Bone marrow (tissue), 2 donors: ENCODE measurements at places on chromosomes 7 and 10.

DNA sequence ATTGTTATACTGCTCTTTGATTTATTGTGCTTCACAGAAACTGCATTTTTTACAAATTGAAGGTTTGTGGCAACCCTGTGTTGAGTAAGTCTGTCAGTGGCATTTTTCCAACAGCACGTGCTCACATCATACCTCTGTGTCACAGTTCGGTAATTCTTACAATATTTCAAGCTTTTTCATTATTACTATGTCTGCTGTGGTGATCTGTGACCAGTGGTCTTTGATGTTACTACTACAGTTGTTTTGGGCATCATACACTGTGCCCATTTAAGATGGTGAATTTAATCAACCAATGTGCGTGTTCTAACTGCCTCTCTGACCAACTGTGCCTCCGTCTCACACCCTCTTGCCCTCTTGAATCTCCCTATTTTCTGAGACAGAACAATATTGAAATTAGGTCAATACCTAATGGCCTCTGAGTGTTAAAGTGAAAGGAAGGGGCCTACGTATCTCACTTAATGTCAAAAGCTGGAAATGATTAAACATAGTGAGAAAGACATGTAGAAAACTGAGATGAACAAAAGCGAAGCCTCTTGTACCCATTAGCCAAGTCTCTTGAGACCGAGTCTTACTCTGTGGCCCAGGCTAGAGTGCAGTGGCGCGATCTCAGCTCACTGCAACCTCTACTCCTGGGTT lies 20.2 kb upstream of the ASL start:
- no peak for DNase-seq

DNA sequence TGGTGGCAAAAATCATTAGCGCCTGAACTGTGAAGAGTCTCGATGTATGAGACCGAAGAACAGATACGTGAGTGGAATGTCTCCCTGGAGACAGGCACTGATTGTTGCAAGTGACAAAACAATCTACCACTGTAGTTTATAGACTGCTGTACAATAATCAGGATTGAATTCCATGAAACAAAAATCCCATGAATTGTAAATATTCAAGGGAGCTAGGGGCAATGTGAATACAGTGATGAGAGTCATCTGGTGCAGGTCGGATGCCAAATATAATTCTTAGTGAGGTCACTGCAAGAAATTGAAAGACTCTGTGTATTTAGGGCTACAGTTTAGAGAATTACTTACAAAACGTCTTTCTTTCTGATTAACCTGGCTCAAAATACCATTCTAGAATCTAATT lies 594.4 kb upstream of the VSTM2A start:
- no peak for DNase-seq

GRCh38 chr7:157560258-157560654 lies 223.5 kb downstream of the DNAJB6 start:
- no peak for DNase-seq

DNA sequence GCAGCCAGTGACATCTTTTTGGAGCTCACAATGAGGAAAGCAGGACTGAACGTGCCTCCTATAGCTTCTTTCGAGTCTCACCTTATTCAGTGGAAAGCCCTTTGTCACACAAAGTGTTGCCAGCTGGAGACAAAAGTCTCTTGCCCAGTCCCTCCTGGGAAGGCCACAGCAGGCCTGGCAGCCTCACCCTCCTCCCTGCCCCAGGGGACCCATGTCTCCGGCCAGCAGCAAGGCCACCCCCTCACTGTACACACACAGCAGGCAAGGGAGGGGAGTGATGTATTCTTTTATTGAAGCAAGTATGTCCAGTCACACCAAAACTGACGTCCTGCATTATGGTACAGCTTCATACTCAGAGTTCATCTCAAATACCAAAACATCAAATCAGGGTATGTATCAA lies 56.0 kb downstream of the CSGALNACT2 start:
- no peak for DNase-seq

DNA sequence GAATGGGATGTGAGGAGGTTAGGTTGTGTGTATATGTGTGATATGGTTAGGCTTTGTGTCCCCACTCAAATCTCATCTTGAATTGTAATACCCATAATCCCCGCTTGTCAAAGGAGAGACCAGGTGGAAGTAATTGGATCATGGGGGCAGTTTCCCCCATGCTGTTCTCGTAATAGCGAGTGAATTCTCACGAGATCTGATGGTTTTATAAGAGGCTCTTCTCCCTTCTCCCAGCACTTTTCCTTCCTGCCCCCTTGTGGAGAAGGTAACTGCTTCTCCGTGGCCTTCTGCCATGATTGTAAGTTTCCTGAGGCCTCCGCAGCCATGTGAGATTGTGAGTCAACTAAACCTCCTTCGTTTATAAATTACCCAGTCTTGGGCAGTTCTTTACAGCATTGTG lies 47.3 kb downstream of the NPVF start:
- no peak for DNase-seq

DNA sequence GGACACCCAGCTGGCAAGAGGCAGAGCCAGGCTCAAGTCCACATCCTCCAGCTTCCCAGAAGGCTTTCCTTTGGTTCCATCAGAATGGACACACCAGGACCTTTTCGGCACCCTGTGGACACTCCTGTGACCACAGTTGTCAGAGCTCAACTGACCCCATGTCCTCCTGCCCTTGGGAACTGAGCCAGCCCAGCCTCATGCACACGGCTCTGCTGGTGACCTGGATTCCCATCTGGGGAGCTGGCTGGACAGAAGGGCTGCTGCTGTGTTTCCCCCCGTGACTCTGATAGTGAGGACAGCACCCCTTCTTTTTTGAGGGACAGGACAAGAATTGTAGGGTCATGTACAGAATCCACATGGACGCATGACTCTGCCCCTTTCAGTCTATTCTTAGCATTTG lies 289.2 kb downstream of the WDR37 start:
- no peak for DNase-seq

GRCh38 chr10:77602231-77602912 lies 35.2 kb downstream of the KCNMA1 start:
- no peak for DNase-seq

DNA sequence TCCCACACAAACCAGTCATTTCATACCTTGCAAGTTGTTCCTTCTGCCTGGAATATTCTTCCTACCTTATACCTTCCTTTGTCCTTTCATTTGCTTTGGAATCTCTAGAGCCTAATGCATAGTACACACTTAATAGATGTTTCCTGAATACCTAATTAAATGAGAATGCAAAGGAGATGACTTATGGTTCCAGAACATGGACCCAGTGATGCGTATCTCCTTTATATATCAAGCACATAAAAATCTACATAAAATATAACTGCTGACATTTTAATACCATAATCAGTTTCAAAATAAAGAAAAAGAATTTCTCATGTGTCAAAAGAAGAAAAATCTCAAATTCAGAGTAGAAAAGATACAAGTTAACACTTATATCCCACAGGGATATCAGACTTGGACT lies 110.6 kb upstream of the ASAH2 start:
- DNase-seq, result no peak

GRCh38 chr7:66403564-66403963 lies 198.4 kb downstream of the TPST1 start:
- DNase-seq, result no peak

- DNase-seq, result no peak
Measured at GRCh38 chr10:122182308-122182707, 88.8 kb upstream of the BTBD16 start.

DNA sequence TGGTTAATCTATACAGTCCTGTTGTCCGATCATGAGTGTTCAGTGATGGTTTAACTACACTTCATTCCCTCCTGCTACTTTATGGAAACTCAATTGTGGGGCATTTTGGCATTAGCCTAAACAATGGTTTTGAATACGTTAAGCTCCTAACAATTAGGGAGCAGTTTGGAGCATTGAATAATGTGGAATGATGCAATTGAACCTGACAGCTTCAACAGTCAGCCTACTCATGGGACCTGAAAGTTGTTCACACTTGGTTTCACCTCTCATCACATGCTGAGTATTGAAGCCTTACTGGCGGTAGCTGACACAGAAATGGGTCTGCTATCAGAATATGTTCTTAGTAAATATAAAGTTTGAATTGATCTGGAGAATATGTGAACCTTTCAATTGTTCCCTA lies 186.1 kb downstream of the MLLT10 start:
- no peak for DNase-seq

GRCh38 chr7:27254625-27255024 lies 12.0 kb downstream of the EVX1 start:
- DNase-seq, result no peak

DNA sequence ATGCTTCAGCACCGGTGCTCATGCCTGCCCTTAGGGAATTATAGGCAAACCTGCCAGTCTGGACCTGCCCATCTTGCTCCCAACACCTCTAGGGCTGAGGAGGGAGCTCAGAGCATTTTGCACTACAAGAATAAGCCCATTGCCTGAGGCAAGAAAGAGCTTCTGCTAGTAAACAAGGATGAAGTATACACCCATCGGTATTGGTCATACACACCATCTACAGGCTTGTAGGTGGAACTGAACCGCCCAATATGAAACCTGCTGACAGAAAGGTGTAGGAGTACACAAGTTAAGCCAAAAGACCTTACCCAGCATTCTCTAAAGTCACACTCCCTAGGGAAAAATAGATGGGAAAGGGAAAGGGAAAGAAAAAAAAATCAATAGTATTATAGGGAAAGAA lies 957.0 kb upstream of the LRRTM3 start:
- no peak for DNase-seq

GRCh38 chr10:98920807-98921206 lies 314.8 kb downstream of the HPSE2 start:
- no peak for DNase-seq

GRCh38 chr10:73126343-73126742 lies 16.1 kb downstream of the NUDT13 start:
- no peak for DNase-seq

GRCh38 chr7:100570954-100571828 lies 2.5 kb downstream of the SAP25 start:
- DNase-seq, result no peak

DNA sequence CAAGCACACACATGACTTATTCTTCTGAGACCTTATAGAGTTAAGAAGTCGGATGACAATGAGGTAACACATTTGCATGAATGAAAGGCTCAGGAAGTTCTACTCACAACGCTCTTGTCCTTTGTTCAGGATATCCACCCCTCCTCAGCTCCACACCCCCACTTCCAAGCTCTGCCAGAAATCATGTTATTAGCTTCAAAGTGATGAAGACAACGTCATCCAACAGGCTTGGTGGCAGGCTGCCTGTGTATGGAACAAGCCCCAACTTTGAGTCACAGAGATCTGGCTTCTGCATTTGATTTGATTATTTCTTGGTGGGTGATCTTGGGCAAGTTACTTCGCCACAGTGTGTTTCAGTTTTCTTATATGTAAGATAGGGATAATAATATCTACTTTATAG lies 12.4 kb upstream of the BMPER start:
- DNase-seq, result no peak

DNA sequence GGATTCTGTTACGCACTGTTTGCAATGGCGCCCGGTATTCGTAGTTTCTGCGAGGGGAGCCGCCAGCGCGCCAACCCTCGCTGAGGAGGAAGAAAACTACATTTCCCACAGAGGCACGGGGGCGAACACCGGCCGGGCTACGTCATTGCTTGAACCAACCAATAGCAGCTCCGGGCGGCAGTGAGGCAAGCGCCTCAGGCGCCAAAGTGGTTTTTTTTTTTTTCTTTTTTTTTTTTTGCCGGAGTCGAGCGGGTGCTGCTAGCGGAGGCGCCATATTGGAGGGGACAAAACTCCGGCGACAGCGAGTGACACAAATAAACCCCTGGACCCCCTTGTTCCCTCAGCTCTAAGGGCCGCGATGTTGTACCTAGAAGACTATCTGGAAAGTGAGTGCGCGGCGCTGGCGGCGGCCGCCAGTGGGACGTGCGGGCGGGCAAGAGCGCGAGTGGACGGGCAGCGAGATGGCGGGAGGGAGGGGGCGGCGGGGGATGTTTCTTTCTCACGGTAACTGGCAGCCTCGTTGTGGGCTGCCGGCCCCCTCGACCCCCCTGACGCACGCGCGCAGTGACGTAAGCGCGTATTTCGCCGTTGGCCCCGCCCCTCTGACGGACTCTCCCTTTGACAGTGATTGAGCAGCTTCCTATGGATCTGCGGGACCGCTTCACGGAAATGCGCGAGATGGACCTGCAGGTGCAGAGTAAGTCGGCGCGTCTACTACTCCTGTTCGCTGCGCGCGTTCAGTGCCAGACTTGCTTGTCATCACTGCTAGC lies at the start of gene ING3:
Gene ING3 (plus strand): TSS at position 239 of the 770 bp plus-strand sequence. CDS start 120 bp downstream, at position 359.
- DNase-seq, result peak; percentile 97

- DNase-seq, result peak; percentile 31
Measured at GRCh38 chr7:157278791-157279724, 57.7 kb upstream of the DNAJB6 start.

DNA sequence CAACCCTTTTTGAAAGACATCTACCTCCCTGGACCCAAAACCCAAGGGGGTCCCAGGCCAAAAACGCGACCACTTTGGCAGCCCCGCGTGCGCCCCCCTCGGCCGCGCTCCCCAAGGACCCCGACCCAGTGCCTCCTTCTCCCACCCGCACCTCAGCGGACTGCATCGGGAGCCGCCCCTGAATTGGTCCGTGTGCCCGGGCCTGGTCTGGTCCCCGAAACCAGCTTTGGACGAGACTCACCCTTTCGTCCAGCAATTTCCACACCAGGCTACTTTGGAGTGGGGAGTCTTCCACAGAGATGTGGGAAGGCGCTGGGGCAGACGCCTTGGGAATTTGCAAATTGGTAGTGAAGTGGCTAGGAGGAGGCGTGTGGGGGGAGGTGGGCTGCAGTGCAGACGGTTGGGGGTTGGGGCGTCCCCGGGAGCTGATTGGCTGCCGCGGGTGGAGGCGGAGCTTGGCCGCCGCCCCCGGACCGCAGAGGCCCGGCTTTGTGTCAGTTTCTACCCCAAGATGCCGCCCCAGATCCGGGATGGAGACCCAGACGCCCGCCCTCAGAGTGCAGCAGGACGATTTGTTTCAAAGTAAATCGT lies 16.9 kb downstream of the TCAF1 start:
- no peak for DNase-seq

DNA sequence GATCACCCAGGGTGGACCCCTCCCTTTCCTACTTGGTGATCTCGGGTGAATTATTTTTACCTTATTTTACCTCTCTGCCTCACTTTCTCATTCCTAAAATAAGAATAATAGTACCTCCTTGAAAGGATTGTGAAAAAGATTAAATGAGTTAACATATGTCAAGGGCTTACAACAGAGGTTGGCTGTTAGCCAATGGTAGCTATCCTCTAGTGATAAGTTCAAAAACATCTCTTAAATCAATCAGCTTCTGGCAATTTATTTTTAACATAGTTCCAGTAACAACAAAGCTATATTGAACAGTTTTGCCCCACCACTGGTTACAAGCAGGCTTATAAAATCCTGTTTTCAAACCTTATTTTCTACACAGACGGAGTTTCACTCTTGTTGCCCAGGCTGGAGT lies 45.4 kb downstream of the TMEM168 start:
- DNase-seq, result no peak

DNA sequence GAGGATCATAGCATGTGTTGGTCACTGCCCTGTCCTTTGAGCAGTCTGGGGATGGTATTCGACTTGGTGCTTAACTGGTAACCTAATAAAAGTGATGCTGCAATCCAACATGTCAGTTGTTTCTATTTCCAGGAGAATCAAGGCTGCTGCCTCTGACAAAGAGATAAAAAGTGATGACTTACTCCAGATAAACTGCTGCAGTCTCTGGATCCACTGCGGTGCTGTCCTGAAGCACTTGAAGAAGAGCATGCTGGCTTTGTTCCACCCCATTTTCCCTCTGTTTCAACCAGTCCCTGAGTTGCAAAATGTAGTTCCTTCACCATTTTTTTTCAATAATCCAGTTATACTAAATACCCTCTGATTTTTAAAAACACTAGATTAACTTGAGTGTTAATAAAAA lies 403.5 kb upstream of the ANKRD30A start:
- no peak for DNase-seq

GRCh38 chr10:123655751-123656150 lies 10.4 kb upstream of the GPR26 start:
- DNase-seq, result no peak
